ENCODE measurements at places on chromosomes 1 and 21.

GRCh38 chr1:203447151-203447550, 28.5 kb upstream of the PRELP start:
- no peak for DNase-seq

GRCh38 chr1:89842567-89843272, 21.9 kb downstream of the LRRC8D start:
- DNase-seq: no peak

- no peak for DNase-seq
Measured at GRCh38 chr1:177383715-177384114, 213.0 kb downstream of the BRINP2 start.

DNA sequence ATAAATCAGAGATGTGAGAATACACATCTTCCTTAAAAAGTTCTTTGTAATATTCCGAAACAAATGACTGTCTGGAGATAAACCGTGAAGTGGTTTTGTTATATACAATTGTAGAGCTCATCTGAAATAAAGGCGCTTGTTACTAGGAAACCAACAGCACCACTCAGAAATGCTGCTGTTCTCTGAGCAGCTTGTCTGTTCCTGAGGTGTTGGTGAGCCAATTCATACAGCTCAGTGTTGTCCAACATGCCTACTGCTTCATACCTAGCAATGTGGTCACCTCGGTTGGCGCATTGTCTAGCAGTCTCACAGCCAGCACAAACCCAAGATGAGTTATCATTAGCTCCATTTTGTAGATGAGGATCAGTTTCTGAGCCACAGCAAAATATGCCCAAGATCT, 44.4 kb downstream of the GFI1 start:
- DNase-seq: no peak

- DNase-seq: no peak
Measured at GRCh38 chr1:9510130-9510529, 29.1 kb upstream of the SLC25A33 start.

DNA sequence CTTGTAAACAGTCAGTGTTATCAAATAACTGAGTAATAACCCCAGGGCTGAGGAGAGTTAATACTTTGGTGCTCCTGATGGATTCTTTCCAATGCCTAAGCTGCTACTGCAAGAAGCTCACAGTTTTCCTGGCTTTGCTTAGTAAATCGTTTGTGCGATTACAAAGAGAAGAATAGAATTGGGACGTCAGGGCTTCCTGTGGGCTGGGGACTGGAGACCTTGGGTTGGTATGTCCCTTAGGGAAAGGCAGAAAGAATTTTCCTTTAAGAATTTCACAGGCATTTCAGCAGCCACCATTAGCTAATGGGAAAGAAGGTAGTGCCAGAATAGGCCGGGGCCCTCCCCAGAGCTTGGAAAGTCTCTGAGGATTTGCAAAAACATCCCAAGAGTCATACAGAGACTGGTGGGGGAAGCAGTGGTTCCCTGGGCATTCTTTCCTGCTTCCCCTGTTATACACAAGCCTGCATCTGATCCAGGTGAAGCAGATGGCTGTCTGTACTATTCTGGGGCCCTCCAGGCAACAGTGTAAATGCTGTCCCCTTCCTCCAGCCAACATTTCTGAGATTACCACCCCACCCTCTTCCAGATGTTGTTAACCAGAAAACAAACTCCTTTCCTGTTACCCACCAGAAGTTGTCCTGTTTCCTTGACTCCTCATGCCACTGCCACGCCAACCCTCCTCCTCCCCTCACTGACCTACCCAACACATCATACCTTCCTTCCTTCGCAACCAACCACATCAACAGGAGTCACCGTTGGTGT, 40.2 kb downstream of the PLXNA2 start:
- no peak for DNase-seq

DNA sequence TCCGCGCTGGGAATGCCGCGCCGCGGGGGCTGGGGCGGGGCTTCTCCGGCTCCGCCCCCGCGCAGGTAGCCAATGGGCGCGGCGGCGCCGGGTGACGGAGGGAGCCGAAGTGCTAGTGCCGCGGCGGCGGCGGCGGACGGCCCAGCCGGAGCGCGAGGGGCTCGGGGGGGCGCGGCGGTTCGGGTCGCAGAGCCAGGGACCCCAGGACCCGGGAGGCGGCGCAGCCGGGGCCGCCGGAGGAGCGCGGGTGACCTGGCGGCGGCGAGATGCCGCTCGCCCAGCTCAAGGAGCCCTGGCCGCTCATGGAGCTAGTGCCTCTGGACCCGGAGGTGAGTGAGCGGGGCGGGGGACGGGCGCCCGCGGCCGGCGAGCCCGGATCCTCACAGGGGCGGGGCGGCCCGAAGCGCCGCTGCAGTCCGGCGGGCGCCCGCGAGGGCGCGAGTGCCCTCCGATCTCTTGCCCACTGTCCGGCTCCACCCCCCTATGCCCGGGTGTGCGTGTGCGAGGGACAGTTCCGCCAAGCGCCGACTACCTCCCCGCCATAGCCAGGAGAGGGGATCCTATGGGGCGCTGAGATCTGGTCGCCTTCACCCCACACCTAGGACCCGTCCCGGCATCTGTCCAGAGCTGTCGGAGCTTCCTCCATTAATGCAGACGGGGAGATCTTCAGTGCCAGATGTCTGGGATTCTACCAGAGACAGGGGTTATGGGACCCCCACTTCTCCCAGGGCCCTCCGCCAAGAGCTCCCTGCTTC, at the start of gene RPS6KA1:
TSS of gene RPS6KA1 (plus strand) at position 107 of the 755 bp plus-strand sequence. CDS start at position 267, 160 bp downstream.
- peak; percentile 65 for DNase-seq

Data from left kidney (tissue), 8 donors.